ENCODE measurements at places on chromosomes 16 and 17.

DNA sequence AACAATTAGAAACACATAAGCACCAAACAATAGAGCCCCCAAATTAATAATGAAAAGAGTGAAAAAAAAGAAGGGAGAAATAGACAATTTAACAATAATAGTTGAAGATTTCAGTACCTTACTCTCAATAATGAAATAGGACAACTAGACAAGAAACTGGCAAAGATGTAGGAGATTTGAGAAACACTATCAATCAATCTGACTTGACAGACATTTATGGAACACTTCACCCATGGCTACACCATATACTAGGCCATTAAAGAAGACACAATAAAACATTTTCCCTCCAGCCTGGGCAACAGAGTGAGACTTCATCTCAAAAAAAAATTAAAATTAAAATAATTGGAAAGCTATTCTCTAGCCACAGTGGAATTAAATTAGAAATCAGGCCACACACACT is 5.0 kb upstream of the DUS1L start:
- DNase-seq, result no peak

GRCh38 chr17:2456475-2456874 is 55.2 kb downstream of the METTL16 start:
- no peak for DNase-seq

GRCh38 chr17:7173687-7174602 is 5.2 kb downstream of the ASGR1 start:
- peak; percentile 38 for DNase-seq

DNA sequence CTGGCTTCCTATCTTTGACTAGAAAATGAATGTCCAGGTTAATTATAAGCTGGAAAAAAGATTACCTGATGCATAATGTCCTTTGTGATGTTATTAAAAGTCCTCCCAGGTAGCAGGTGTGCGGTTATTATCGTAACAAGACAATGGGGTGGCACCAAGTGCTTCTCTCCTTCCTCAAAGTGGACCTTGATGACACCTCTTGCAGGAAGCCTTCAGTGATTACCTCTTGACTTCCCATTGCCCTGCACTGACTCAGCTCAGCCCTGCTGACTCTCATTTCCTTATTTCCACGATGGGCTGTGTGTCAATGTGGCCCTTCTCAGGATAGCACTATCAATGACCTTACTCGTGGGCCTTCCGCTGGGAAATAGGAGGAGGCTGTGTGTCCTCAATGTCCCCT is 477.4 kb upstream of the CCL2 start:
- DNase-seq, result no peak

- peak; percentile 98 for DNase-seq
These were observed 1.3 kb upstream of the RAB11FIP3 start for GRCh38 chr16:424033-424622.

- no peak for DNase-seq
These were observed 10.5 kb downstream of the OSBPL7 start for GRCh38 chr17:47810901-47811635.

GRCh38 chr16:75322740-75323139 is 71.3 kb upstream of the BCAR1 start:
- peak; percentile 65 for DNase-seq

DNA sequence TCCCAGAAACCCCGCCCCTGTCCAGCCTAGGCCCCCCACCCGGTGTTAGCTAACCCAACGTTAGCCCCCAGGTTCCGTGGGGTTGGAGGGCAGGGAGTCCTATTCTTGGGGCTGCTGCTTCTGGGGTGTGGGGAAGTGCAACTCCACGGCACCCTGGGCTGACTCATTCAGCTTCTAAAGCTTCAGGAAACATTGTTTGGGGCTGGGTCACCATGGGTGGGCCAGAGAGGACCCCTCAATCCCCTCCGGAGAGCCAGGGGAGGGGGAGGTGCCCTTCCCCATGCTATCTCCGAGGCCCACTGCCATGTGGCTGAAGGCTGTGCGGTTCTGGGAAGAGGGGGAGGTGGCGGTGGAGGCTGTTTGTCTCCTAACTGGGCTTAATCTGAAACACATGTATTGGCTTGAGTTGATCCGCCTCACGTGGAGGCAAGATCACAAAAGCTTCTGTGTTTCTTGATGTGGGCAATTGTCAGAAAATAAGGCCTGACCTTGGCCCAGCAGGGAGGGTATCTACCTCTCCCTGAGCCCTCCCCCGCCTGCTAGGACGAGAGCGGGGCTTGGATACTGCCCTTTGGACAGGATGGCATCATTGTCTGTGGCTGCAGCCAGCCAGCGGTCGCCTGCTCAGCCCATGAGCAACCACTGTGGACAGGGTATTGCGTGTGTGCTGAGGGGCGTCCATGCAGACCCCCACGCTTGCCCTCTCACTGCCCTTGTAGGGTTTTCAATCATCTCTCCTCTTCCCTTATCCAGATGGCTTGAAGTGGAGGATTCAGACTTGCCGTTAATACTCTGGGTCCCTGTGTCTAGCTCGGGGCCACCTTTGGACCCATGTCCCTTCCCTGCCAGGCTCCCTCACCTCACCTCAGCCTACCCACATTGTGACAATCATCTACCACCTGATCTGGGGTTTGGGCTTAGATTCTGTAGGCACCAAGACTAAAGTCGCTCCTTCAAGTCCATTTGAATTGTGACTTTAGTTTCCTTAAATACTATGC is 1.3 kb downstream of the SERPINF1 start:
- peak; percentile 94 for DNase-seq

DNA sequence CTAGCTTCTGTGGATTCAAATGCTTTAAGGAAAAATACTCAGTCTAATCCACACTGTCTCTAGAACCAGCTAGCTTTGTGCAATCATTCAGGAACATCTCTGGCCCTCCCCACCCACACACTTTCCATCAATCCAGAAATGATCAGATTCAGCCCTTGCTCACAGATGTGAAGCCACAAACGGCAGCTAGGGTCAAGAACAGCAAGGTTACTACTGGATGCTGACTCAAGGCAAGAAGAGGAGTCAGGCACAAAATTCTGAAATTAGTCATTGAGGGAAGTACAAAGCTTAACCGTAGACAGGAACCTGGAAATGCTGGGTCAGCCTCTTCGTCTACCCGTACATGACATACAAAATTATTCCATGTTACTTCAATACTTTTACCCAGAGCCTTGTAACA is 174.6 kb downstream of the CDH13 start:
- peak; percentile 82 for DNase-seq

DNA sequence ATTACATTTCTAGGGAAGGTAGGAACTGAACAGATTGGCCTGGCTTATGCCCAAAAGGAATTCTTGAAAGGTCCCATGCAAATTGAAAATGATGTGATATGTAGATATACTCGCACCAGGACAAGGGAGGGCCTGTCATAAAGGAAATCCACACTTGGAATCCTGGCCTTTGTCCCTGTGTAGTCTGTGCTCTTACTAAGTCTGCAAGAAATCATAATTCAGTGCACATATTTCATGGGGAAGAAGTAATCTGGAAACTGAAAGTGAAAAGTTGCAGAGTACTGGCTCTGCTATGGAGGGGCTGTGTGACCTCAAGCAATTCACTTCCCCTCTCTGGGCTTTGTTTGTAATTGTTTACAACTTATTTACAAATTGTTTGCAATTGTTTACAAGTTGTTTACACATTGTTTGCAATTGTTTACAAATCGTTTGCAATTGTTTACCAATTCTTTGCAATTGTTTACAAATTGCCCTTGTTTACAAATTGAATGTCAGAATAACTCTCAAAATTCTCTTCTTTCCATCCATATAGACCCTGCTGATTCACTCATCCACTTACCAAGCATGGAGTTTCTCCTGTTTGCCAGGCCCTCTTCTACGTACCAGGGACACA is 12.9 kb downstream of the SCNN1G start:
- no peak for DNase-seq

DNA sequence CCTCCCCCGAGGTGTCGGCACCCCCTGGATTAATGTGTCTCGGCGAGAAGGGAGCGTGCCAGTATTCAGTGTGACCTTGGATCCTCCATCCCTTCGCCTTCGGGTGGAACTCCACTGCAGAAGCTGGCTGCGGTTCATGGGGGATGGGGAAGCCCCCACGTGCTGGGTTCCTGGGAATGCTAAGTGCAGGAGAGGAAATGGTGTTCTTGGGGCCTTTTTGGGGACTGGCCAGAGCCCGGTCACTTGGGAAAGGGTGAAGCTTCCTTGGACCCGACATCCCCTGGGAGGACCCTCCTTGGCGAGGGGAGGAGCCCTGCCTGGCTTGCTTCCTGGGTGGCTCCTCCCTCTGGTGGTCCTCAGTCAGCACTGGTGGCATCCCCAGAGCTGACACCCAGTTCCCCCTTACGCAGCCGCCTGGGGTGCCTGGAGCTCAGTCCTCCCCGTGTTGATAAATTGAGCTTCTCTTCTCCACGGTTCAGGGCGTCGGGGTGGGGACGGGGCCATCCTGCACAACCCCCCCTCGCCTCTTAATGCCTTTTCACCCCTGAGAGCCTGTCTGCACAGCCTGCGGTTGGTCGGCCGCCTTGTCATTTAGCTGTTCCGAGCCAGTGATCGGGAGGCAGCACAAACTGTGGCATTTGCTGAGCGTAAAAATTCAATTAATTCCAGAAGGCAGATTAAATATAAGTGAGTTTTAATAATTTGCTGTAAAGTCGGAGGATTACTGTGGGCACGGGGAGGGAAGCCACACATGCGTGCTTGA is 30.7 kb upstream of the GSE1 start:
- DNase-seq, result no peak

DNA sequence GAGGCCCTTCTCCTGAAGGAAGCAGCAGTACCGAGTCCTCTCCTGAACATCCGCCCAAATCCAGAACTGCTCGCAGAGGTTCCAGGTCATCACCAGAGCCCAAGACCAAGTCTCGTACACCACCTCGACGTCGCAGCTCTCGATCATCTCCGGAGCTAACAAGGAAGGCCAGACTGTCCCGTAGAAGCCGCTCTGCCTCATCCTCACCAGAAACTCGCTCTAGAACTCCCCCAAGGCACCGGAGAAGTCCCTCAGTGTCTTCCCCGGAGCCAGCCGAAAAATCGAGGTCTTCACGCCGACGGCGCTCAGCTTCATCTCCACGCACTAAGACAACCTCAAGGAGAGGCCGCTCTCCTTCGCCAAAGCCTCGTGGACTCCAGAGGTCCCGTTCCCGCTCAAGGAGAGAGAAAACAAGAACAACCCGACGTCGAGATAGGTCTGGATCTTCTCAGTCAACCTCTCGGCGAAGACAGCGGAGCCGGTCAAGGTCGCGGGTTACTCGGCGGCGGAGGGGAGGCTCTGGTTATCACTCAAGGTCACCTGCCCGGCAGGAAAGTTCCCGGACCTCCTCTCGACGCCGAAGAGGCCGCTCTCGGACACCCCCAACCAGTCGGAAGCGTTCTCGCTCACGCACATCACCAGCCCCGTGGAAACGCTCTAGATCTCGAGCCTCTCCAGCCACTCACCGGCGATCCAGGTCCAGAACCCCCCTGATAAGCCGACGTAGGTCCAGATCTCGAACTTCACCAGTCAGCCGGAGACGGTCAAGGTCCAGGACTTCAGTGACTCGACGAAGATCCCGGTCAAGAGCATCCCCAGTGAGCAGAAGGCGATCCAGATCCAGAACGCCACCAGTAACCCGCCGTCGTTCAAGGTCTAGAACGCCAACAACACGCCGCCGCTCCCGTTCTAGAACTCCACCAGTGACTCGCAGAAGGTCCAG is 11.3 kb downstream of the ELOB start:
- no peak for DNase-seq

DNA sequence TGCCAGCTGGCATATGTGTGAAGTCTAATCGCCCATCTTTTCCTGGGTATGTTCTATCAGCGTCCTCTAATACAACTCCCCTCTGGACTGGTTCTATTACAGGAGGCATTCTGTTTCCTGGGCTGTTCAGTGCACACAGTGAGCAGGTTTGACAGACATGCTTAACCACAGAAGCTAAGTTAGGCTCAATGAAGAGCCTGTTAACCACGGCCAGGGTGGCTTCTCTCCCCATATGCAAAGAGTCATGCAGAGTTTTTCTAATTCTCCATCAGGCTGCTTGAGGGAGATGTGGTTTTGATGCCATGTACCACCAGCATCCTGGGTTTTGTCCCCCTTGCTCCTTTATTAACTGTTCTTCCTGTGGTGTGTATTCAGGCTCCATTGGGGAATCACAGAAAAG is 57.2 kb upstream of the ALOX12 start:
- no peak for DNase-seq

- DNase-seq, result peak; percentile 86
These were observed 18.3 kb upstream of the EFCAB13 start for GRCh38 chr17:47305302-47305923.

GRCh38 chr16:59604354-59604753 is 870.2 kb upstream of the GOT2 start:
- DNase-seq, result peak; percentile 64

DNA sequence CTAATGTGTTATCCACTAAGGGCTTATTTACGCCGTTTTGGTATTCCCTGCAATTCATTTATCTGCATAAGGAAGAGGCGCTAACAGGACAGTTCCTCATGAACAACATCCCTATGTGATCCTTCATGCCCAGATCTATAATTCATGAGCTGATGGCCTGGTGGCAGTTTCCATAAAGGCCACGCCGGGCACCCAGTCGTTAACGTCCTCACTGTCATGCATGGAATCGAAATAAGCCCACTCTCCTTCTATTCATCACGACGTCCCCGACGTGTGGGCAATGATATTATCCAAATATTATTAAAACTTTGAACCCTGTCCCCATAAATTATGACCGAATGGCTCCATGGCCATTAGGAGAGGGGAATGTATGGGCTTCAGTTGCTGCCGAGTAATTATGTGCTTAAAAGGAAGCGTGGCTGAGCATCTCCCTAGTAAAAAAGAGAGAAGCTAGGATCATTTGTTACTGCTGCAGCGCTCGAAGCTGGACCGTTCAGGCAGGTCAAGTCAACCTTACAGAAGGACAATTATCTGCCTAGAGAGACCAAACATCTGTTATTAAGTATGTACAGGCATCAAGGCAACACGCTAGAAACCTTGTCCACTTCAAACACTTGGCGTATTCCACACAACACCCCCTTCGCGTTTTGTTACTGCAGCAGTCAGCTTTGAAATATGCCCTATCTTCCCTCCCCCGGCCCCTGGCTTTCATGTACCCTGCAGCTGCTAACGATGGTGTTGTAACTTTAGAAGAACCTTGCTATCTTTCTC is 94.0 kb upstream of the SALL1 start:
- no peak for DNase-seq

GRCh38 chr17:17343160-17343735 is 40.1 kb downstream of the NT5M start:
- no peak for DNase-seq

DNA sequence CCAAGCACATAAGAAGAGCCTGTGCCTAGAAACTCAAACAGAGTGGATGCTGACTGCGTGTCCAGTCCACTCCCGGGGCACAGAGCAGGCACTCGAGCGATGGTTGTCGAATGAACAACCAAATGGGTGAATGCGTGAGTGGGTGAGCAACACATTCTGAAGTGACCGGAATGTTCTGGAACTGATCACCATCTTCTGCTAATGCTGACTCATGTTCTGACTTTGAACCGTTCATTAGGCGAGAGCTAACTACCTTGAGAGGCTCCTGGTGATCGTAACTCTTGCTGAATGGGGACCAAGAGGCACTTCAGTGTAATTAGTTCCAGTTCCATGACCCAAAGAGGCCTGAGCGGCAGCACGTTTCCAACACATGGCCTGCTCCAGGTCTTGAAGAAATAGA is 37.9 kb downstream of the IRF8 start:
- DNase-seq, result peak; percentile 11
